ENCODE measurements at places on chromosomes 16 and 17.

GRCh38 chr17:76994237-76994637, 126.0 kb downstream of the MGAT5B start:
- no peak for DNase-seq

DNA sequence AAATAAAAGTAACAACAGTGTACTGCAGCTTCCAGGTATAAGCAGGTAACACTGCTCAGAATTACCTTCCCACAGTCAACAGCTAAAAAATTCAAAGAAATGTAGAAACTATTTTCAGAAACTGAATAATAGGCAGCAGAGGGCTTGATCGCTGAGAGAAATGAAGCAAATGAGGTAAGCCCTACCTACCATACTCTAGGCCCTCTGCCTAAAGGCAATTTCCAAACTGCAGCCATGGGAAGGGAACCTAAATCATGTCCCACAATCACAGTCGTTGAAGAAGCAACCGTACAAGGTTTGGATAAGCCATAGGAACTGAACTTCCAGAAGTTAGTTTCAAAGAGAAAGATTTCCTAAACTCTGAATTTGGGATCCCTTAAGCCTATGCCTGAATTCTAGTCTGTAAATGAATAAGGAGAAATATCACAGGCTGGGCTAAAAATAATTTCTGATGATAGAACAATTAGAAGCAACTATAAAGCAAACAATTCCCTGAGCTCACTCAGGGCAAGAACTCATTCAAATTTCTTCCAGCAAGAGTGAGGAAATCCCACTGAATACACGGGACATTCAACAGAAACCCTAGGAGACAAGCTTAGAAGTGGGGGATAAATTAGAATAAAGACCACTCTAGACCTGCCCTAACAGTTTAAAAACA, 24.5 kb downstream of the NCOR1 start:
- DNase-seq: no peak

DNA sequence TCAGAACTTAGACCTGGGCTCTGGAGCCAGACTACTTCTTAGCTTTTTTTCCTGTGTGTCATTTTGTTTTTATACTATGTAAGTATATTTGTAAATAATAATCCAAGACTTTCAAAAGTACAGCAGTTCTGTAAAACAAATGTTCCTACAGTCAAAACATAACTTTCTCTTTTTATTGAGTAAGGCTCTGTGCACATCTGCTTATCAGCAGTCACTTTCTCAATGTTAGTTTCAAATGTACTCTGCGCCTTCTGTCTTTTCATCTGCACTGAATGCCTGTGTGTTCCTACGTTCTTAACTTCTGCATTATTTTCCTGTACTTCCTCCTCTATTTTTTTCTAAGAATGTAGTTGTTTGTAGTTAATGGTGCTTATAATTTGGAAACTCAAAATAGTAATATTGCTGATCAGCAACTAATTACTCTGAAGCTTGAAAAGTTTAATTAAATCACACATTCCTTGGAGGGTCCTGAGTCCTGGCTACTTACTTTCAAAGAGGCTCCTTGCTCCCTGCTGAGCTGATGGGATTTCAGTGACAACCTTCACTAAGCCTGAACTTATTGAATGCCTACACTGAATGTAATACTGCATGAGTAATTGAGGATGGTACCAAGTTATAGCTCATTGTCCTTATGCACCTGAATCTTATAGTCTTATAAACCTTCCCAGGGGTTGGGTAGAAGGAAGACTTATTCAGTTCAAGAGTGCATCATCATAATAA, 329.9 kb downstream of the KCNJ2 start:
- DNase-seq: no peak

DNA sequence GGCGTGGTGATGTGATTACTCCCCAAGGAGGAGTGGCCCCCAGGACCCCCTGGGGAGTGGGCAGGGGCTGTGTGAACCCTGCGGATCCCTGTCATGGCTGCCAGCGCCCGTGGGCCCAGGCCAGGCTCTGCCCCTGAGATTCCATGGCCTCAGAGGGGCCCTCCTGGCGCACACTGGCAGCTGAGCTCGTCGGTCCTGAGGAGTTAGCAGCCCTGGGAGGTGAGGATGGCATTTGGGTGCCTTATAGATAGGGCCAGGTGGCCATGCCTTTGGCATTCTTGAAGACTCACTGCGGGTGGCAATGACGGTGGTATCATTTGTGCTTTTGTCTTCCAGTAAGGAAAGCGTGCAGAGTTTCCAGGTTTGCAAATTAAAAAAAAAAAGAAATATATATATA, 146.8 kb upstream of the GSE1 start:
- no peak for DNase-seq

- DNase-seq: no peak
These were observed 2.2 kb upstream of the TOX3 start for GRCh38 chr16:52549011-52549692.

- no peak for DNase-seq
These were observed 1.3 kb downstream of the ARMC5 start for GRCh38 chr16:31460582-31461002.

DNA sequence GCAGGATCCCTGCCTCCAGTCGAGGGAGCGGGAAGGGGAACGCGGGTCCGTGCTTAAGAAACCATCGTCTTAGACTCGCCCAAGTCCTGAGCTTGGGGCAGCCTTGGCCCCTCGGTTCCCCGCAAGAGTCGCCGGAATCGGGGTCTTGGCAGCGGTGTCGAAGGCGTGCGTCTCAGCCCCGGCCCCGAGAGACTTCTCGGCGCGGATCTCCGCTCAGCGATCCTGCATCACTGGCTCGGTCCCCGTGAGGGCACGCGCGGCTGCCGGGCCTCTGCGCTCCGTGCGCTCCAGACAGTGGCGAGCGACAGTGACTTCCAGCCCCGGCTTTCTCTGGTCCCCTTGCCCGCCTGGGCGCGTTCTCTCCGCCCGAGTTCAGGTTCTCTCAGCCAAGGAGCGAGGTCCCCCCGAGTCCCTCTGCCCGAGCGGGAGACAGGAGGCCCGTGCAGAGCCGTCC, 380 bp downstream of the HS3ST3A1 start:
- no peak for DNase-seq

GRCh38 chr17:53942436-53942835, 119.7 kb downstream of the KIF2B start:
- peak; percentile 89 for DNase-seq

DNA sequence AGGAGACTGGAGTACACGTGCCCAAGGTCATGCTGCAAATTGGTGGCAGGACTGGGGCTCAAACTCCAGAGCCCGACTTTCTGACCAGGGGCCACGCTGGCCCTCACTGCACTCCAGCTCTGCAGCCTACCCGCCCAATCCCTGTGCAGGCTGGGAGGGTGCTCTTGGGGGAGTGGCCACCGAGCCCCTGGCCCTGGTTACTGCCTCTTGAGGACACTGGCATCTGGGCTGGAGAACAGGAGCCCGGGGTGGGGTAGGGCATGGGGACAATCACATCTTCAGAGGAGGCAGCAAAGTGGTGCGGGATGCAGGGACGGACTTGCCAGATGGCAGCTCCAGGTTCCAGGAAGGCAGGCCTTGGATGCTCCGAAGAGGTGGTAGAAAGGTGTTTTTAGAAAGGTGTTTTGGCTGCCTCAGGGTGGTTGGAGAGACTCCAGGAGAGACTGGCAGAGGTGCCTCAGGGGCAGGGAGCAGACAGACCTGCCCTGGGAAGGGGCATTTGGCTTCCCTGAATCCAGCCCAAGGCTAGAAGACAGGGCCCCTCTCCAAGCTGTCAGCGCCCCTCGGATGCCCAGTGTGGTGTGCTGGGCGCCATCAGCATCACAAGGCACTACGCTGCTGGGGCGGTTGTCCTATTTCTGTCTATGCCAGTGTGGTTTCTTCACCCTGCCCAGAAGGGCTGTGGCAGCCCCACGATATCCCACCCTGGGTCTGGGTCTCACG, 220.6 kb downstream of the NTN1 start:
- no peak for DNase-seq

GRCh38 chr16:85588562-85589503, 24.3 kb upstream of the GSE1 start:
- no peak for DNase-seq

GRCh38 chr16:460787-461186, 35.3 kb downstream of the RAB11FIP3 start:
- no peak for DNase-seq

- DNase-seq: no peak
These were observed 191.0 kb downstream of the PRKCA start for GRCh38 chr17:66493283-66494019.

DNA sequence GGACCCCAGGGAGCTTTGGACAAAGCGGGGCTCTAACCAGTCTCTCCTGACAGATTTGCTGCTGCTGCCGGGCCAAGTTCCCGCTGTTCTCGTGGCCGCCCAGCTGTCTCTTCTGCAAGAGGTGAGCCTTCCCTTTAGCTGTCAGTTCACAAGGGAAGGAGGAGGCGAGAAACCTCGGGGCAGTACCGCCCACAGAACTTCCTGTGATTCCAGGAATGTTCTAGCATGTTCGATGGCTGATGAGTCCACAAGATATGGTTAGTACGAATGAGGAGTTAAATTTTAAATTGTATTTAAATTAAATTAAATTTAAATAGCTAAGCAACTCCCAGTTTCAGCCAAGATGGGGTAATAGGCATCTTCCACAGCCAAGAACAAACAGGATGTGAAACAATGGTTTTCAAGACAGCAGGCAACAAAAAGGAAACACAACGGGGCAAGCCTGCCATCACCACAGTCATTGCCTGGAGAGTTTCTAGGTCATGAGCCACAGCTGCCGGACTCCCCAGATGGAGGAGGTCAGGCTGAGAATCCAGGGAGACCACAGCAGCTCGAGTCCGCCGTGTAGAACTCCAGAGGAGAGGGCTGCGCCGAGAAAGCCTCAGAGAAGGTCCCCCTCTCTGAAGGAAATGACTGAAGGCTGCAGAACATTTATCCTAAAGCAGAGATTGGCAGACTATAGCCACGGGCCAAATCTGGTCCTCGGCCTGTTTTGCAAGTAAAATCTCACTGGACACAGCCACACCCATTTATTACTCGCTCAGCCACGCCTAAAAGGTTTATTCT, 9.5 kb upstream of the TCF25 start:
- no peak for DNase-seq

DNA sequence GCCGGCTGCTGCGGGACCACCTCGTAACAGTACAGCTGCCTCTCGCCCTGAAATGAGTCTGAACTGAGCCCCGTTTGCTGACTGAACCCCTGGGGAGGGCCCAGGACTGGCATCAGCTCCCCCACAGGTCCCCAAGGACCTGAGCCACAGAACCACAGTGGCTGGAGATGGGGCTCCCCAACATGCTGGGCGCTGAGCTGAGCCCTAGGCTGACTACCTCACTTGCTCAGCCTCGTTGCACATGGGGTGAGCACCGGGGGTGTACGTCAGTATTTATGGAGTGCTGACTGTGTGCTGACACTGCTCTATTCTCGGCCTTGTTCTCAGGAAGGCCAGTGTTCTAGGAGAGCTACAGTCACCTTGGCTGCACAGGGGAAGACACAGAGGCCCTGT, 6.6 kb upstream of the VASN start:
- no peak for DNase-seq

GRCh38 chr17:30831663-30832437, at the start of gene ATAD5:
ATAD5 (plus strand) TSS chr17:30831966; CDS start chr17:30832348, 382 bp downstream.
- DNase-seq: peak; percentile 78

DNA sequence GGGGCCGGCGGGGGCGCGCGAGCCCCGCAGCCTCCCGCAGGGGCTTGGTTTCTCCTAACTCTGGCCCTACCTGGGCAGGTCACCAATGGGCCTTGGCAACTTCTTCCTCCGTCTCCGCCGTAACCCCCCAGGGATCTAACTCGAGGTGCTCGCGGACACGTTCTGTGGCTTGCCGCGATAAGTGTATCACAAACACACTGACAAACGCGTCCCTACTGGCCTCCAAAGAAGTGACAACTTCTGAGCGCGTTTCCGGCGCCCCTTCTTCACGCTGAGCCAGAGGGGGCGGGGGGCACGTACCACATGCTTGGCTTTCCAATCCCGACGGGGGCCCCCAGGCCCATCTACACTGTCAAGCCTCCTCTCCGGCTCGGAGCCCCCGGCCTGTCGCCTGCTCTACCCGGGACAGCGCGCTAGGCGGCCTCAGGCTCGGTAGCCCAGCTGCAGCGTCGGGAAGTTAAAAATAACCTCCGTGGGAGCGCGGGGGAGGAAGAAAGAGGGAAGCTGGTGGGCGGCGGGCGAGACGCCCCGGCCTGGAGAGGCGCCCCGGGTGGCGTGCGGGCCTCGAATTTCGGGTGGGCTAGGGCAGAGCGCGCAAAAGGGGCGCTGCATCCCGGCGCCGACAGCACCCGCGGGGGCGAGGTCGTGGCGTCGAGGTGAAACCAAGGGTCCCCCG, 725 bp upstream of the SPHK1 start:
- DNase-seq: no peak

DNA sequence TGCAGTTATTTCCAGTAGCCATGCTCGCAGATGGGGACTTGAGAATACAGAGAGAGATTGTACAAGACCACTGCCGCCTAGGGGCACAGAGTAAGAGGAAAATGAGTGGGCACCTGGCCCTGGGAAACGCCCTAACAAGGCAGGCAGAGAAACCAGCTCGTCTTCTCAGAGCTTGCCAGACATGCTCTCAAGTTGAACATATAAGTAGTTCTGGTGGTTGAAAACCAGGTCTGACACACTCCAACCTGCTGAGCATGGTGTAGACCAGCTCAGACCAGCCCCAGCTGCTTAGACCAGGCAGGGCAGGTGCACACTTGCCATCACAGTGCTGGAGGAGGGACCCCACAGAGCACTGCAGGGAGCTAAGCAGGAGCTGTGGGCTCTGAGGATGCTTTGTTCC, 250.5 kb downstream of the CPPED1 start:
- DNase-seq: no peak

GRCh38 chr16:85979605-85980004, 80.6 kb downstream of the IRF8 start:
- no peak for DNase-seq

DNA sequence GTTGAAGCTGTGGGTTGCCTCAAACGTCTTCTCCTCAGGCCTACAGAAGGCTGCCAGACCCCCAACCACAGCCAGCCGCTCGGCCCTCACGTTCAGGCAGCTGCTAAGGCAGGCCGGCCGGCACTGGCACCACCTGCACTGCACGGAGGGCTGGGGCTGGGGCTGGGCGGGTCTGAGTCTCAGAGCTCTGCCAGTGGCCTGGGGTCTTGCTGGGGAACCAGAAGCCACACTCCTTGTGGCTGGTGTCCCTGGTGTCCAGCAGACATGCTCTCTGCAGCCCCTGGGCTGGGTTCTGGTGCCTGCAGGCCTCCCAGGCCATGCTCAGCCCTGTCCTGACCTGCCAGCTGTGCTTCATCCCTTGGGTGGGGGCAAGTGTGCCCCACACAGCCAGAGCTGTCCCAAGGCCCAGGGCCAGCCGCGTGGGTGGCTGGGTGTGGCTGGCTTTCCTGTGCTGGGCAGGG, 42.0 kb downstream of the BAHCC1 start:
- DNase-seq: no peak

GRCh38 chr17:79841369-79842135, 2.3 kb upstream of the CBX4 start:
- no peak for DNase-seq

DNA sequence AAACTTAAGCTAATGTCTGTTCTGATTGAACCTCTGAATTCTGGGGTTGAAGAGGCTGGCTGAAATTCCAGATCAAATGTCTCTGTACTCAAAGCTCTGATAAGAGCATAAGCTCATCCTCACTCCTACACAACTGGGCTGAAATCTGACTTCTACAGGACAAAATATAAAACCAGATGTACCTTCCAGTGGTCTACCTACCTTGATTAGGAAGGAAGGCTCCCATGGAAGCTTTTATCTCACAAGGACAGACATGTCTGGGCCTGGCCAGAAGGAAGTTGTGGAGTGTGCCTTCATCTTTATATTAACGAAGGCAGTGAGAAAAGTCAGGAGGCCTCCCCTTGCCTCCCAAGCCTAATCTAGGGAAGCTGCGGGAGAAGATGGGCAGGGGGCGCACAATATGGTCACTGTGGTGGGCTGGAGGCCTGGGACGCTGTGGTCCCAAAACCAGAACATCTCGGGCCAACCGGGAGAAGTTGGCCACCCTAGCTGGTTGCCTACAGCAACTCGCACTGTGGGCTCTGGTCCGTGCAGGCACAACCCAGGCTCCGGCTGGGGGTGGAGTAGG, 55.6 kb upstream of the LRRC37A3 start:
- DNase-seq: no peak

Measured in NCI-H524 treated with DMSO at 0.1 percent for 48 hours (cell line).